Occipital lobe (tissue), 3 donors: ENCODE measurements at places on chromosomes 16 and 17. TPM values are rescaled to one million over a fixed set of nuclear protein-coding genes. Genes with fewer than 3 reads are reported as not detected.

MEAK7 gene
- total RNA-seq: 12.8 TPM

PRDM7 gene
- not detected for total RNA-seq

- no peak for DNase-seq
Measured at GRCh38 chr16:72876221-72876620, 171.7 kb downstream of the ZFHX3 start.

- no peak for DNase-seq
Measured at GRCh38 chr17:74715144-74715543, 2.4 kb upstream of the CD300LF start.

DNA sequence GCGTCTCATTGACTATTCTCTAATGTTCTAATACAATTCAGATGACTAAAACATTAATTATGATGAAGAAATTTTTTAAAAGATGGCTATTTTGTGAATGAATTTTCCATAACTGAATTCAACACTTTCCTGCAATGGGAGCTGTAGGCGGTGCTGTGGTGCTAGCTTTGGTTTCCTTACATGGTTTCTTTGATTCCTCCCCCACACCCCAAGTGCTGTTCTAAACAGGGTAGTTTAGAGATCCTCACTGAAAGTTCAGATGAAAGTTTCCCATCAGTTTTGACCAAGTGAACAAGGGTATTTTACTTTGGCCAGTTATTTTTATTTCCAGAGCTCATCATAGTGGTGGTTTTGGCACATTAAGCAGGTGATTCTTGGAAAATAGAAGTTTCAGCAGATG is 26.0 kb upstream of the MRC2 start:
- no peak for DNase-seq

- DNase-seq: no peak
Measured at GRCh38 chr16:17949141-17949981, 387.2 kb downstream of the NPIPA8 start.

- DNase-seq: no peak
Measured at GRCh38 chr16:46607529-46607928, 13.7 kb downstream of the SHCBP1 start.

DNA sequence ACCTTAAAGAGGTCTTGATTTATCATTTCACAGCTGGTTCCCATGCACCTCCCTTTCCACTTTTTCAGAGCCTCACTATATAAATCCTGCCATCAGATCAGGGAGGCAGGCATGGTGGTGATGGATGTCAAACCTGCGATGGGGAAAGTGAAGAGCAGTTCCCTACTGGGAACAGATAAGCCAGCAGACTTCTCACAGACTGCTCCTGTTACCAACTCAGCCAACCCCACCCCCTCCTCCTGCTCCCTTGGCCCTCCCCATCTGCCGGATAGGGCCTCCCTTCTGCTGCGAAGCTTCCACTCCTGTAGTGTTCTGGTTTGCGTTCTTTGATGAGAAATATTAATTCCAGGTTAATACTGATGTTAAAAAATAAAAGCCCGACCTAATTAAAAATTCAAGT is 232.1 kb downstream of the STX8 start:
- no peak for DNase-seq
